ENCODE measurements at places on chromosomes 2 and 18.

GRCh38 chr2:118971245-118972122 lies 29.5 kb downstream of the MARCO start:
- DNase-seq, result no peak

DNA sequence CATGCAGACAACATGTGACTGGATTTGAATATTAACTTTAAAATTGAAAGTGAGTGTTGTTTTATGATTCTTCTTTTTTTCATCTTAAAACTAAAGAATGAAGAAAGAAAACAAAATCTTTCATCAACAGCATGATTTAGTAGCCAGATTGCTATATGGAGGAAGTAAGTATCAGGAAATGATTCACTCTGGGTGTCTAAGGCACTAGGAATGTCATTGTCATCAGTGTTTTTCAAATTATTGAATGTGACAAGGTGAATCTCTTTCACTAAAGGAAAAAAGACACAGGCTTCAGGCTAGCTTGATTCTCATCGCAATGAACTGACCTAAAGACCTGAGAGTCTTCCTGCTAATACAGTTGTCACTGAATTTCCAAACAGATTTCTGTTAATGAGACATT lies 430.1 kb downstream of the FBXO15 start:
- no peak for DNase-seq

GRCh38 chr2:42084231-42084671 lies 36.4 kb downstream of the PKDCC start:
- no peak for DNase-seq

- peak; percentile 69 for DNase-seq
Measured at GRCh38 chr2:16665748-16666448, at the start of gene CYRIA. Gene CYRIA (minus strand): TSS chr2:16665834. CDS start chr2:16588119, 77,715 bp downstream.

- DNase-seq, result no peak
Measured at GRCh38 chr2:24404491-24404921, 44.2 kb upstream of the ITSN2 start.

DNA sequence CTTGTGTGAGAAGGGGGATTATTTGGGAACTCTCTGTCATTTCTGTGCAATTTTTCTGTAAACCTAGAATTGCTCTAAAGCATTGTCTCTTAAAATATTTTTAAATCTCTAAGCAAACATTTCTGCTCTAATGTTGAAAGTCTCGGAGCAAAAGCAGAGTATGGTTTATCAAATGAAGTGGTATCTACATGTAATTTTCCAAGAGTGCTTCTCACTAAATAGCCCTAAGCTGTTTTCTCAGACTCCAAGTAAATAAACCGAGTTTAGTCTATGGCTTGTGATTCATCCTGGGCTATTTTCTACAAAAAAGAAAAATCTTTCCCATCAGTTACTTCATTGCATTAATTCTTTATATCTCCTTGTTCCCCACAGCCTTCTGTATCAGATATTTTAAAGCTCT lies 90.8 kb downstream of the METTL4 start:
- DNase-seq, result no peak

DNA sequence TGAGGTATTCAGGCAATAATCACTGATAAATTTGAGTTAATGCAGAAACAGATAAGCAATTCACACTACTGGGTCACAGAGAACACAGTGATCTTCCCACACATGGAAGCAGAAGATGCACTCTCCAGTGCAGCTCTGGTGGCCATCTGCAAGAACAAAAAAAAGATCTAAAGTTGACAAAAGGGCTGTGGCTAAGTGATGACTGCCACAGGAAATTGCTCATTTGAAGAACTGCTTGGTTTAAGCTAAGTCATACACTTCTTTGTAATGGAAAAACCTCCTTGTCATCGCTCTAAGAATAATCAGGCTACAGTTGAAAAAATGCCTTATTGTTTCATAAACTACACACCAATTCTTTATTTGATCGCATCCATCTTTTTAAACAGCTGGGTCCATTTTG lies 115.1 kb downstream of the DTNB start:
- peak; percentile 58 for DNase-seq

DNA sequence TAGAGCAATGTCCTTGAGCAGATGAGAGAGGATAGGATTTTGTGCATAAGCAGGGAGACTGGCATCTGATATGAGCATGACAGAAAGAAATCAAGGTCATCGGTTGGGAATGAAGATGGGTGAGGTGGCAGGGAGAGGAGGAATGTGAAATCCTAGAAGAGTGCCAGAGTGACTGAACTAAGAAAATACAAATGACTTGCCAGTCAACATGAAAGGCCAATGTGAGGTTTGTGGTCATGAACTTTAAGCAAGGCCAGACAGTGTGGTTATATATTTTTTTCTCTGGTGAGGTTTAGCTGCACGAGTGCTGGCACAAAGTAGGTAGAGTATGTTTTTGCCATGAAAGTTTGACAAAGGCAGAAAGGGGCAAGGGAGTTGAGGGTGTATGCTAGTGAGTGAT lies 21.2 kb downstream of the QPCT start:
- peak; percentile 20 for DNase-seq

- DNase-seq, result peak; percentile 75
Measured at GRCh38 chr2:230068016-230068650, 591 bp downstream of the SLC16A14 start.

DNA sequence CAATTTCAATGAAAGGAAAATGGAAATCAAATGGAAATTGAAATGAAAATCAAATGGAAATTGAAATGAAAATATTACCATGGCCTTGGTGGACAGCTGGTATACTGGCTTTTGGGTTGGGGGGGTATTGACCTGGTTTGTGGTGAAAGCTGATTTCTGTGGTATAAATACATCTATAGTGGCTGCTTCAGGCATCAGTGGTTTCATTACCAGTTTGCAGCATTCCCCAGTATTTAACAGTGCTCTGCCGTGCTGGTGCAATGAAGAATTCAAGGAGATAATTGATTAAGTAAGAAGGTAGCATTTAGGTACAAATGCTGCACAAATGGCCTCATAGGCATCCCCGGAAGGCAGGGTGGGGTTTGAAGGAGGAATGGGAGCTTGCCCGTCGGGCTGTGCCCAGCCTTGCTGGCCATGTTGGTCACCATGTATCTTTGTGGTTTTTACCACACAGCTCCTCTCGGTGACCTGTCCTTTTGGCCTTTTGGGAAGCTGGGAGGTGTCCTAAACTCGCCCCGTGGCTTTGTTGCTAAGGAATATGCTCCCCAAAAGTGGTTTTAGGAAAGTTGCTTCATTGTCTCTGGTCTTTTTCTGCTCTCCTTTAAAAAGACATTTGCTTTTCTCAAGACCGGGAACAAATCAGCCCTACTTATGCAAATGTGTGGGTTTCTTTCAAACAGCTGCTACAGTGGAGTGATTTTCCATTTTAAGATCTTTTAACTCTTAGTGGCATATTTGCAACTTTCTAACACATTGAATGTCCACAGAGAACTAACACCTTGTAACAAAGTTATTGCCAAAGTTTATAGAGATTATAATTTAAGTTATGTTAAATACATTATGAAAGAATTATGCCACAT lies 28.6 kb downstream of the SNTG2 start:
- DNase-seq, result no peak

DNA sequence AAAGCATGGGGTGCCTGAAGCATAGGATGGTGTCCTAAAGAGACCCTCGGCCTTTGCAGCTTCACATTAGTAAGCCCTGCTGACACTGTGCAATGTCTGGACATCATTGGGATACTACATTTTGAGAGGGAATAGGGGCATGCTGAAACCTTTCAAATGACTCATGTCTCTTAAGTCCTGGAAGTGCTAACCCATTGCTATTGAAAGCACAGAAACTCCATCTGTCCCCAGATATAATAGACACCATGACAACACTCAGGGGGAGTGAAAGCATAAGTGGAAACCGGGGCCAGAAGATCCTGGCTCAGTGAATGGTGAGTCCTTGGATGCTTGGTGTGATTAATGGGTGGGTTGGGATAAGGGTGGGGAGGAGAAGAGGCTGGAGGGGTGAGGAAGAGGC lies 595.5 kb upstream of the ID2 start:
- DNase-seq, result no peak

- DNase-seq, result no peak
Measured at GRCh38 chr2:188404341-188405004, 112.8 kb downstream of the GULP1 start.

GRCh38 chr2:7658486-7658885 lies 741.3 kb downstream of the RNF144A start:
- DNase-seq, result no peak

Measured in activated T-cell treated with anti-CD3 and anti-CD28 coated beads, Interleukin-2, amount 50 U/mL, for 72 hours (primary cell).